Upper lobe of left lung (tissue), 6 donors: ENCODE measurements at places on chromosomes 12 and 14. TPM values are rescaled to one million over a fixed set of nuclear protein-coding genes. Genes with fewer than 3 reads are reported as not detected.

GRCh38 chr14:29650554-29651269, 276.9 kb downstream of the PRKD1 start:
- H3K27me3 ChIP-seq = no peaks in the 10 kb centered on the region
- no peaks in the 10 kb centered on the region for H3K36me3 ChIP-seq
- no peak overlapping the region for H3K4me3 ChIP-seq
- H3K27ac ChIP-seq = no peak overlapping the region
- no peak for DNase-seq

- H3K4me3 ChIP-seq = no peak overlapping the region
- H3K36me3 ChIP-seq = no peaks in the 10 kb centered on the region
- DNase-seq = no peak
- no peak overlapping the region for H3K27ac ChIP-seq
- no peaks in the 10 kb centered on the region for H3K4me1 ChIP-seq
Observed at GRCh38 chr12:46743456-46743855, 82.3 kb downstream of the SLC38A4 start.

Gene TMPRSS12
- total RNA-seq = not detected

DNA sequence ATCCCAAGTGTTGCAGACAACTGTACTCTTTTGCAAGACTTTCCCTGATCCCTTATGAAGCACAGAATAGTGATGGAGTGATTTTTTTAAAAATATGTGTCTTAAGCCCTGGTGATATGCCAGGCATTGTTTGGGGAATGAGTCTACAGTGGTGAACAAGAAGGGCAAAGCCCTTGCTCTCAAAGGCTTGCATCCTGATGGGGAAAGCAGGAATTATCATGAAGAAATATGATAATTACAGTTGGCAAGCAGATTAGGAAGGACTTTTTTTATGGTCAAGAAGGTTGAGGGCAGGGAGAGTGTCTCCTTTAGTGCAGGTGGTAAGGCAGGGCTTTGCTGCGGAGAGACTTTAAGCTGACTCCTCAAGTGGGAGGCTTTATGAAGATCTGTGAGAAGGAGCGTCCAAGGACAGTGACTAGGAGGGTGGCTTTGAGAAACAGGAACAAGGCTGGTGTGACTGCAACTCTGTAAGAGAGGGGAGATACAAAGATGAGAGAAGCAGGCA, 100.2 kb downstream of the SYNE2 start:
- H3K36me3 ChIP-seq = peaks cover 8% of the 10 kb centered on the region
- no peak overlapping the region for H3K27ac ChIP-seq
- no peak overlapping the region for H3K4me3 ChIP-seq

- H3K4me3 ChIP-seq = no peak overlapping the region
- H3K4me1 ChIP-seq = no peaks in the 10 kb centered on the region
- H3K27me3 ChIP-seq = no peaks in the 10 kb centered on the region
- no peak for DNase-seq
Observed at GRCh38 chr14:100522616-100523099, 64.6 kb downstream of the BEGAIN start.

- H3K27ac ChIP-seq = no peak overlapping the region
- H3K36me3 ChIP-seq = no peaks in the 10 kb centered on the region
- no peak for DNase-seq
- no peaks in the 10 kb centered on the region for H3K27me3 ChIP-seq
Observed at GRCh38 chr14:93532541-93532940, 101.8 kb downstream of the UNC79 start.

- H3K4me3 ChIP-seq = no peak overlapping the region
- no peaks in the 10 kb centered on the region for H3K27me3 ChIP-seq
- no peaks in the 10 kb centered on the region for H3K4me1 ChIP-seq
- H3K36me3 ChIP-seq = no peaks in the 10 kb centered on the region
- H3K27ac ChIP-seq = no peak overlapping the region
- no peak for DNase-seq
Observed at GRCh38 chr14:56731187-56731586, 79.1 kb downstream of the OTX2 start.

- no peaks in the 10 kb centered on the region for H3K27me3 ChIP-seq
- no peak overlapping the region for H3K27ac ChIP-seq
- H3K36me3 ChIP-seq = peaks cover 27% of the 10 kb centered on the region
- no peak for DNase-seq
- no peaks in the 10 kb centered on the region for H3K4me1 ChIP-seq
Observed at GRCh38 chr12:93483151-93483807, 16.0 kb downstream of the MRPL42 start.

Gene TPH2
- not detected for total RNA-seq

DNA sequence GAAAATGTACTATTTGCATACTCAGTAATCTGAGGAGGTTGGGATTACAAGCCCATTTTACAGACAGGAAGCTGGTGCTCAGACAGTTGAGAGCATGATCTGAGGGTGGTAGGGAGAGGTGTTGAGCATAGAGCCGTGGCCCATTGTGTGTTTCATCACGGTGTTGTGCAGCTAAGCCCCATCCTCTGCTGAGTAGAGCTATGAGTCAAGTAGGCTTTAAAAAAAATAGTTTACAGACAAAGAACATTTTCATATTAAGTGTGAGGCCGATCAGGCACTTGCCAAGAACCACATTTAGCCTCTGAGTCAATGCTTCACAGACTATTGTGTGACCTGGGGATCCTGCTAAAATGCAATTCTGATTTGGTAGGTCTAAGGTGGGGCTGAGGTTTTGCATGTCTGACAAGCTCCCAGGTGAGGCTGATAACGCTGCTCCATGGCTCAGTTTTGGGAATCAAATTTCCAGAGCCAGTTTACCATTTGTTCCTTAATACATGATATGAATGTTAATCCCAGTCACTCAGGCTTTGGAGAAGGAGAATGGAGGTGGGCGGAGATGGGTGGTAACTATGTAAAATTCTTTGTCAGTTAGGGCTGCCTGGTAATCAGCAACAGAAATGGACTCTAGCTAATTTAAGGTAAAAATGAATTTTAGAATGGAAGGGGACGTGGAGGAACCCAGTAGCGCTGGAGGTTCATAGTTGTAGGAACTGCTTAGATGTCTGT, 22.2 kb downstream of the ZNF664 start:
- H3K4me1 ChIP-seq = peaks cover 15% of the 10 kb centered on the region
- peaks cover 27% of the 10 kb centered on the region for H3K36me3 ChIP-seq
- H3K4me3 ChIP-seq = no peak overlapping the region
- no peak for DNase-seq
- no peaks in the 10 kb centered on the region for H3K27me3 ChIP-seq

Gene AICDA
- not detected for total RNA-seq

Gene BICDL1
- 10.5 TPM for total RNA-seq

GRCh38 chr14:88535149-88535548, 19.7 kb downstream of the PTPN21 start:
- no peaks in the 10 kb centered on the region for H3K27me3 ChIP-seq
- H3K4me1 ChIP-seq = peaks cover 5% of the 10 kb centered on the region
- H3K4me3 ChIP-seq = no peak overlapping the region
- DNase-seq = no peak

- H3K27ac ChIP-seq = no peak overlapping the region
- no peaks in the 10 kb centered on the region for H3K27me3 ChIP-seq
- H3K36me3 ChIP-seq = no peaks in the 10 kb centered on the region
- H3K4me3 ChIP-seq = no peak overlapping the region
Observed at GRCh38 chr12:93601591-93601990, 29.1 kb downstream of the SOCS2 start.

DNA sequence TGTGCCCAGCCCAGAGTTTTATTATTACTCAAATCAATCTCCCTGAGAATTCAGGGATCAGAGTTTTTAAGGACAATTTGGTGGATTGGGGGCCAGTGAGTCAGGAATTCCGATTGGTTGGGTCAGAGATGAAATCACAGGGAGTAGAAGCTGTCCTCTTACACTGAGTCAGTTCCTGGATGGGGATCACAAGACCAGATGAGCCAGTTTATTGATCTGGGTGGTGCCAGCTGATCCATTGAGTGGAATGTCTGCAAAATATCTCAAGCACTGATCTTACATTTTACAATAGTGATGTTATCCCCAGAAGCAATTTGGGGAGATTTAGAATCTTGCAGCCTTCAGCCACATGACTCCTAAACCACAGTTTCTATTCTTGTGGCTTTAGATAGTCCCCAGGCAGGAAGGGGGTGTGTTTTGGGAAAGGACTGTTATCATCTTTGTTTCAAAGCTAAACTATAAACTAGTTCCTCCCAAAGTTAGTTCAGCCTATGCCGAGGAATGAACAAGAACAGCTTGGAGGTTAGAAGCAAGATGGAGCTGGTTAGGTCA, 89.1 kb upstream of the CNOT2 start:
- no peaks in the 10 kb centered on the region for H3K27me3 ChIP-seq
- no peaks in the 10 kb centered on the region for H3K4me1 ChIP-seq
- H3K27ac ChIP-seq = no peak overlapping the region
- no peak for DNase-seq

Gene DLK1
- total RNA-seq = not detected

- H3K4me3 ChIP-seq = no peak overlapping the region
- no peaks in the 10 kb centered on the region for H3K36me3 ChIP-seq
- no peaks in the 10 kb centered on the region for H3K27me3 ChIP-seq
- no peak for DNase-seq
- no peak overlapping the region for H3K27ac ChIP-seq
Observed at GRCh38 chr12:92634730-92635129, 68.1 kb upstream of the PLEKHG7 start.

GRCh38 chr12:105204916-105205315, 31.1 kb downstream of the APPL2 start:
- no peak overlapping the region for H3K4me3 ChIP-seq
- H3K36me3 ChIP-seq = peaks cover 47% of the 10 kb centered on the region
- no peak for DNase-seq
- H3K27ac ChIP-seq = no peak overlapping the region
- H3K4me1 ChIP-seq = no peaks in the 10 kb centered on the region

DNA sequence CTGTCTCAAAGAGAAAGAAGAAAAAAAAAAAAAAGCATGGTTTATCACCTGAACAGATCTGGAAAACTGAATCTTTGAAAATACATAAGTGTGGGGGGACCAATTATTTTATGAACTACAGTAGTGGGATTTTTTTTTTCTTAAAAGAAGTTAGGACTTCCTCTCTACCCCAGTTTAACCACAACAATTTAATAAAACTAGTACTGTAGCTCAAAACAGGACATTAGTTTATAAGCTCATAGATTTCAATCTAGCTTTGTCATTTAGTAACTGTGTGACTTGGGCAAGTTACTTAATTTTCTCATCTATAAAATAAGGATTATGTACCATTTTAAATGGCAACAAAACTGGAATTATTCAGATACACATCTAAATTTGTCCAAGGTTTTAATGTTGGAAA, 23.5 kb upstream of the ARID4A start:
- DNase-seq = no peak
- H3K4me3 ChIP-seq = no peak overlapping the region
- no peak overlapping the region for H3K27ac ChIP-seq
- peaks cover 14% of the 10 kb centered on the region for H3K36me3 ChIP-seq
- H3K27me3 ChIP-seq = no peaks in the 10 kb centered on the region

Gene PPP4R4
- 18.4 TPM for total RNA-seq

Gene SPIC
- total RNA-seq = 0.20 TPM

Gene DNAI7
- total RNA-seq = 5.2 TPM

DNA sequence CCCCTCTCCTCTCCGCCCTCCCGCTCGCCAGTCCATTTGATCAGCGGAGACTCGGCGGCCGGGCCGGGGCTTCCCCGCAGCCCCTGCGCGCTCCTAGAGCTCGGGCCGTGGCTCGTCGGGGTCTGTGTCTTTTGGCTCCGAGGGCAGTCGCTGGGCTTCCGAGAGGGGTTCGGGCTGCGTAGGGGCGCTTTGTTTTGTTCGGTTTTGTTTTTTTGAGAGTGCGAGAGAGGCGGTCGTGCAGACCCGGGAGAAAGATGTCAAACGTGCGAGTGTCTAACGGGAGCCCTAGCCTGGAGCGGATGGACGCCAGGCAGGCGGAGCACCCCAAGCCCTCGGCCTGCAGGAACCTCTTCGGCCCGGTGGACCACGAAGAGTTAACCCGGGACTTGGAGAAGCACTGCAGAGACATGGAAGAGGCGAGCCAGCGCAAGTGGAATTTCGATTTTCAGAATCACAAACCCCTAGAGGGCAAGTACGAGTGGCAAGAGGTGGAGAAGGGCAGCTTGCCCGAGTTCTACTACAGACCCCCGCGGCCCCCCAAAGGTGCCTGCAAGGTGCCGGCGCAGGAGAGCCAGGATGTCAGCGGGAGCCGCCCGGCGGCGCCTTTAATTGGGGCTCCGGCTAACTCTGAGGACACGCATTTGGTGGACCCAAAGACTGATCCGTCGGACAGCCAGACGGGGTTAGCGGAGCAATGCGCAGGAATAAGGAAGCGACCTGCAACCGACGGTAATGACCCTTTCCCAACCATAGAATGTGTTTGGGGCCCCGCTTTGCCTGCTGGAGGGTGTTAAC, 615 bp downstream of the CDKN1B start:
- H3K36me3 ChIP-seq = peaks cover 33% of the 10 kb centered on the region
- DNase-seq = peak; percentile 87
- no peaks in the 10 kb centered on the region for H3K27me3 ChIP-seq

Gene CCER1
- total RNA-seq = not detected

- no peaks in the 10 kb centered on the region for H3K36me3 ChIP-seq
- H3K4me1 ChIP-seq = no peaks in the 10 kb centered on the region
- DNase-seq = peak; percentile 88
- H3K4me3 ChIP-seq = peak within 1 kb of the TSS; percentile 61
- H3K27ac ChIP-seq = peak within 1 kb of the TSS; percentile 76
- H3K27me3 ChIP-seq = no peaks in the 10 kb centered on the region
Observed at GRCh38 chr14:26597589-26598080, at the start of gene NOVA1. TSS of gene NOVA1 (minus strand) at chr14:26598033. CDS start at chr14:26597436, 597 bp downstream.

DNA sequence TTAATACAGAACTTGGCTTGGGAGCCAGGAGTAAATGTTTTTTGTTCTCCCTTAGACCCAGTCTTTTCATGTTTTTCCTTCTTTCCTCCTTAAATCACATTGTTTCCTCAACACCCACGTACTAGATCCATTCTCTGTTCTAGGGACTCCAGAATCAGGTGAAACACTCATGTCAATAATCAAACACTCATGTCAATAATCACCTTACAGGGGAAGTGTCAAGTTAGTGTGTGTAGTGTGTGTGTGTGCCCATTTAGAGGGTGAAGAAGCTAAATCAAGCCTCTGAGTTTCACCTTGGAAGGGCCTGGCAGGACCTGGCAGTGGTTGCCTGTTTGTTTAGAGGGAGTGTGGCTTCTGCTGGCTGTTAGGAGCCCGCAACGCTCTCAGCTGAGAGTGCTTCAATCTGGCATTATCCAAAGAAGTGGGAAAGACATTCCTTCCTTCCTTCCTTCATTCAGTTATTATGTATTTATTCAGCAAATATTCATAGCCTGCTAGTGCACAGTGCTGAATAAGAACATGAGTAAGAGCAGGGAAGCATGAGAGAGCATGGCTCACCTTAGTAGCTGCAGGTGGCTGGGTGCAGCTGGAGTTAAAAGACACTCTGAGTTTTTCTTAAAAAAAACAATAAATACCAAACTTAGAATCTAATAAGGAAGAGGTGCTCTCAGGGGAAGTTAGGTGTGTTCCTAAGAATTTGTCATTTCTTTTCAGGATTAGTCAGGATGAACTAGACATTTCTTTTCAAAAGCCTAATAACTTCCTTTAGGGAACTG, 17.6 kb upstream of the EID3 start:
- peak overlapping the region; percentile 84 for H3K27ac ChIP-seq
- peak overlapping the region; percentile 84 for H3K4me3 ChIP-seq
- H3K36me3 ChIP-seq = no peaks in the 10 kb centered on the region
- DNase-seq = no peak
- peaks cover 34% of the 10 kb centered on the region for H3K4me1 ChIP-seq

- no peak overlapping the region for H3K4me3 ChIP-seq
- DNase-seq = no peak
Observed at GRCh38 chr14:80390906-80391305, 179.6 kb upstream of the DIO2 start.

GRCh38 chr12:127149226-127149964, 1117.6 kb upstream of the TMEM132C start:
- H3K4me3 ChIP-seq = no peak overlapping the region
- no peaks in the 10 kb centered on the region for H3K36me3 ChIP-seq
- DNase-seq = no peak
- no peaks in the 10 kb centered on the region for H3K27me3 ChIP-seq

Gene CPNE6
- total RNA-seq = not detected

GRCh38 chr12:27606986-27607385, 83.0 kb downstream of the PPFIBP1 start:
- no peak overlapping the region for H3K4me3 ChIP-seq
- H3K4me1 ChIP-seq = no peaks in the 10 kb centered on the region
- no peak overlapping the region for H3K27ac ChIP-seq
- H3K36me3 ChIP-seq = no peaks in the 10 kb centered on the region
